Right ventricle myocardium inferior (tissue), 1 donor: ENCODE measurements at places on chromosomes 7 and 10. TPM values are rescaled to one million over a fixed set of nuclear protein-coding genes. Genes with fewer than 3 reads are reported as not detected.

DNA sequence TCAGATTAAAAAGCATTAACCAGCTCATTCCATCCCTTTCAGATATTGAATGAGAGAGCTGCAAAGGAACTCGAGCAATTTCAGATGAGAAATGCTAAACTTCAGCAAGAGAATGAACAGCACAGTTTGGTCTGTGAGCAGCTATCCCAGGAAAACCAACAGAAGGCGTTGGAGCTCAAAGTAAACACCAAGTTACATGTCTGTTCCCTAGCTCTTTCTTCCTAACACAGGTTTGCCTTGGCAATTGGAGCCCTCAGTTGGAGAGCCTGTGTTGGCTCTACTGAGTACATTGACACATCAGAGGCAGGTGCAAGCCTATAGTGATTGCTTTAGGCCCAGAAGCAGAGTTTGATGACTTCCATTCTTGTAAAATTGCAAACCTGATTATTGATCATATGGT, 14.7 kb downstream of the CFAP58 start:
- DNase-seq, result no peak

DNA sequence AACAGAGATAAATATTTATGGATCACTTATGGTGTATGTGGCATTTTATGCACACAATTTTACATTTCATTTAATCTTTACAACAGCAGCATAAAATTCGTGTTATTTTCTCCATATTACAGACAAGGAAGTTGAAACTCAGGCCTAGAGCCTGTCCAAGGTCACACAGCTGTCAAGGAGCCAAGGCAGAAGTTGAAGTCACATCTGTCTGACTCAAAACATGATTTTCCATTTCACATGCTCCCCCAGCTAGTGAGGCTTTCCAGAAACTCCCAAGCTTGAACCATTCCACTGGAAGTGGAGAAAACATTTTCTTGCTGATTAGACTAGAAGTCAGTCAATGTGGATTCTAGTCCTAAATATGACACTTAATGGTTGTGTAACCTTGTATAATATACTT, 110.5 kb downstream of the HECTD2 start:
- DNase-seq, result no peak

GRCh38 chr7:159238541-159238940, 93.9 kb upstream of the VIPR2 start:
- DNase-seq, result no peak

- no peak for DNase-seq
Observed at GRCh38 chr10:4354382-4354812, 471.6 kb upstream of the AKR1E2 start.

DNA sequence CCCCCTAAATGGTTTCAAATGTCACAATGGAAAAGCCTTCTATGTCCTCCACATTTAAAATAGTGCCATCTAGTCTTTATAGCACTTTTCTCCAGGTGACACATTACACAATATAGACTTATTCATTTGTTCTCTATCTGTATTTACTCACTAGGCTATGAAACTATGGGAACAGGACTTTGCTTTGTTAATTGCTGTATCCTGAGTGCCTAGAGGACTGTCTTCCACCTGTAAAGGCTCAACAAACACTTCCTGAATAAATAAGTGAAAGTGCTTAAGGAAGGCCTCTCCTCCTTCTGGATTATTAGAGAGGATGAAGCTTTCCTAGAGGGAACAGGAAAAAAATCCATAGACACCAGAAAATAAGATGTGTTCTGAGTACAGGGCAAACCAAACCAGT, 397.6 kb upstream of the LRRN3 start:
- DNase-seq, result no peak

GRCh38 chr7:35593899-35594298, 101.0 kb downstream of the HERPUD2 start:
- DNase-seq, result no peak

CFAP70 gene
- total RNA-seq, result 1.4 TPM

TMEM178B gene
- total RNA-seq, result 31.7 TPM

GRCh38 chr10:97686301-97686961, 610 bp downstream of the AVPI1 start:
- DNase-seq, result no peak

VWDE gene
- not detected for total RNA-seq
